ENCODE measurements at places on chromosomes 1 and 21. TPM values are rescaled to one million over a fixed set of nuclear protein-coding genes. Genes with fewer than 3 reads are reported as not detected.

- DNase-seq, result peak; percentile 44
Observed at GRCh38 chr1:89670163-89670562, 37.2 kb downstream of the LRRC8C start.

DNA sequence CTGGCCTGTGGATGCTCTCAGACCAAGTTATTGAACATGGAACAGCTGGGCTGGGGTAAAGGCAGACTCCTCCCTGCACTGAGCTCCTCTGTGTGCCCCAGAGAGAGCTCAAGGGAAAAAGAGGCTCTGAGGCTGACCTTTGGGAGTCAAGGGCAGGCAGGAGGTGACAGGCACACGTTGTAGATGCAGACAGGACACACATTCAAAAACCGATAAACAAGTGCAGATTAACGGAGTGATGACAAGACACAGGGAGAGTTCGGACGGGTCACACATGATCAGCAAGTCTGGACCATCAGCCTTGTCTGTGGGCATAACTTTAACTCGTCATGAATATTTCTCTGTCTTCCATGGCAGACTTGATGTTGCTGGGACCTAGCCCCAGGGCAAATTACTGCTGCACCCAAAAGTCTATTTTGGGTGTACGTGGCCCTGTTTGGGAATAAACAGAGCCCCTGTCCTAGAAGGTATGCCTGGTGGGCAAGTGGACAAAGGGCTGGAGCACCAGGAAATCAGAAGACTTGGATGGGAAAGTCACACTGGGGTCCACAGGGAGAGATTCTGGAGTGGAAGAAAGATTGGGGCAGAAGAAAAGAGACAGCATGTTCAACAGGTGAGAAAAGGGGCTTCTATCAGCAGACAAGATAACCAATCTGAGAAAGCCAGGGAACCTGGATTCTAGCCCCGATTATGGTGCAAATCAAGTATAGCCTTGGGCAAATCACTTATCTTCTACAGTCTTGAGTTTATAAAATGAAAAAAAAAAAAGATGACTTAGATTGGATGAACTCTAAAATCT is 74.9 kb downstream of the PLXNA2 start:
- no peak for DNase-seq

DNA sequence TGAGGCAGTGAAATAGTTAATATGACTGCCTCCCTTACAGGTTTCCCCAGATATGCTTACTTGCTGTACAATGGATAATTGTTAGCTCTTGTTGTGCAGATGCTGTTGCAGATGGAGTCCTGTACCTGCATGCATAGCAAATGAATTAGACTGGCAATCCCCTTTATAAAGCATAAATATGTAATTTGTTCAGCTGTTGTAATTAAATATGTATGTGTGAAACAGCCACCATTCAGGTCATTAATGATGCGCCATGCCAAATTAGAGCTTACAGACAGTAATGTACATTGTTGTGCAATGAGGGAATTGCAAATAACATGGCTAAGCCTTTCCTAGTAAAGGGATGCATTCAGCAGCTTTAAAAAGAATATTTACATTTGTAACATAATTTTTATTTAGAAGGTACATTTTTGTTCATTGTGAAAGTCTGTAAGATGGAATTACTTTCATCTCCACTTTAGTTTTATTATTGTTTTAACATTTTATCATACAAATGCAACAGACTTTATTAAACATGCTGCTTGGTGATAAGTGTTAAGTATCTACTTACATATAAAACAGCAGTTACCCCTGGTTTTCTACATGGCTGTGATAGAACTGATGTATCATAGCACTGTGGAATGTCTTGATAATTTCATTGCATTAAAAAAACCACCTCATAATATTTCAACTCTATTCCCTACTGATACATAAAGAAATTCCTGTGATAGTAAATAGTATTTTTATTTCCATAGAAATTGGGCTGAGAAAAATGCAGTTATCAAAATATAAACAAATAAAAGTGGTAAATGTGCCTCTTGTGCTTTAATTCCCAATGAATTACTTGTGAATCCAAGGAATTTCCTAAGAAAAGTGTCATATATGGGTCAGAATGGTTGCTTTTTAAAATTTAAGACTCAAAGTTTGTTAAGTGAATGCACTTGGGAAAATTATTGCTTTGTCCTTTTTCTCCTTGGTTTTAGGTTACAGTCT is 99.0 kb downstream of the NFIA start:
- DNase-seq, result no peak

The IFI44L gene
- 2.9 TPM for polyA plus RNA-seq

- DNase-seq, result no peak
Observed at GRCh38 chr21:44555200-44555875, 3.3 kb downstream of the KRTAP10-3 start.

The DNAI4 gene
- 4.9 TPM for polyA plus RNA-seq

- peak; percentile 32 for DNase-seq
Observed at GRCh38 chr1:180237869-180238476, 7.9 kb downstream of the LHX4 start.

GRCh38 chr21:36245649-36246048 is 74.3 kb upstream of the MORC3 start:
- DNase-seq, result no peak

The TNN gene
- polyA plus RNA-seq, result 4.0 TPM

- DNase-seq, result no peak
Observed at GRCh38 chr1:30878016-30878415, 30.5 kb downstream of the SDC3 start.

The OR2M7 gene
- not detected for polyA plus RNA-seq

GRCh38 chr1:70528590-70529333 is 117.7 kb downstream of the CTH start:
- DNase-seq, result peak; percentile 34

- peak; percentile 13 for DNase-seq
Observed at GRCh38 chr1:151720974-151721787, at the start of gene RIIAD1. Gene RIIAD1 (plus strand): TSS chr1:151721522. CDS start chr1:151721537, 15 bp downstream.

GRCh38 chr1:234855851-234856250 is 245.9 kb upstream of the IRF2BP2 start:
- no peak for DNase-seq

DNA sequence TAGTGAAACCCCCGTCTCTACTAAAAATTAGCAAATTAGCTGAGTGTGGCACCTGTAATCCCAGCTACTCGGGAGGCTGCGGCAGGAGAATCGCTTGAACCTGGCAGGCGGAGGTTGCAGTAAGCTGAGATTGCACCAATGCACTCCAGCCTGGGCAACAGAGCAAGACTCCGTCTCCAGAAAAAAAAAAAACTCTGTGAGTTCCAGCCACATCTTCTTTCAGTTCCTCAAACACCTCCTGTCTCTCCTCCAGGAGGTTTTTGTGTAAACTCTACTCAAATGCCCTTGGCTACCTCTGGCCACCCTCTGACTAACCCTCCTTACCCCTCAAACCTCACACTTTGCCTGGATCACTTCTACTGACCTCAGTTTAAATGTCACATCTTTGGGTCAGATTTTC is 38.1 kb downstream of the RCSD1 start:
- DNase-seq, result no peak

The PYHIN1 gene
- polyA plus RNA-seq, result 0.10 TPM

GRCh38 chr1:3956527-3957170 is 56.6 kb upstream of the C1orf174 start:
- no peak for DNase-seq

DNA sequence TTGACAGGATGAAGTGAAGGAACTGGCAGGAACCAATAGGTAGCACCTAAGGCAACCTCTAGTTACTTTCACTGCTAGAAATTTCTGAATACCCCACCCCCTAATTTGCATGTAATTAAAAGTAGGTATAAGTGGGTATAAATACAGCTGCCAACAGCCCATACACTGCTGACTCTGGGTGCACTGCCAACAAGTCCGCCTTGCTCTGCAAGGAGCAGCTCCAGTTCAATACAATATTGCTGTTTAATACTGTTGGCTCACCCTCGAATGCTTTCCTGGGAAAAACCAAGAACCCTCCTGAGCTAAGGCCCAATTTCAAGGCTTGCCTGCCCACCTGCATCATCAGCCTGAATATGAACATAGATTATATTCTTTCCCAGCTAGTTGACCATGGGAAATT is 981.9 kb downstream of the ADGRL2 start:
- DNase-seq, result no peak

GRCh38 chr1:8133657-8134430 is 107.7 kb upstream of the ERRFI1 start:
- DNase-seq, result peak; percentile 78

DNA sequence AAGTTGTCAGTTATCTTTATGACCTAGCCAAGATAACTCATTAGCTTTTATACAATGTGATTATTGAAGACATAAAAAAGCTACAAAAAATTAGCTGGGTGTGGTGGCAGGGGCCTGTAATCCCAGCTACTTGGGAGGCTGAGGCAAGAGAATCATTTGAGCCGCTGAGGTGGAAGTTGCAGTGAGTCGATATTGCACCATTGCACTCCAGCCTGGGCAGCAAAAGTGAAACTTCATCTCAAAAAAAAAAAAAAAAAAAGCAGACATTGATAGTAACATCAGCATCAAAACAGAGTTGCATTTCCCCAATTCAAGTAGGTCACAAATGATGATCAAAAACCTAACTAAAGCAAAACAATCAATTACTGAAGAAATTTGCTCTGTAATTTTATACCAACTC is 191.4 kb downstream of the PTGER3 start:
- DNase-seq, result no peak

GRCh38 chr1:156081180-156081916 is 917 bp downstream of the MEX3A start:
- no peak for DNase-seq

DNA sequence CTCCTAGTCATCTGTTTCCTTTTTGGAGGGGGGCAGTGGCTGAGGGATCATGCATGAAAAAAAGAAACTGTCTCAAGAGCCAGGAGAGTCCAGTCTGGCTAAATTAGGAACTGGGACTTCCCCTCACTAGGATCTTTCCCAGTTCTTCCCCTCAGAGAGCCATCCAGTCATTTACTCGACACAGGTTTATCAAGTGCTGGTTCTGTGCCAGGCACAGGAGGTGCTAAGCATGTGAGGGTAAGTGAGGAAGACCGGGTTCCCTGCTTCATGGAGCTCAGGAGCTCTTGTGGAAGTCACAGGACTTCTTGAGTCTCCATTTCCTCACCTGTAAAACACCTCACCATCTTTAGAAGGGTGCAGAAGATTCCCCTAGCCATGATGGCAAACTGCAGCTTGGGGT is 8.6 kb upstream of the NUAK2 start:
- no peak for DNase-seq

The HNRNPCL1 gene
- not detected for polyA plus RNA-seq

- no peak for DNase-seq
Observed at GRCh38 chr1:234838182-234838581, 228.2 kb upstream of the IRF2BP2 start.

The CACNA1S gene
- polyA plus RNA-seq, result 38.5 TPM

DNA sequence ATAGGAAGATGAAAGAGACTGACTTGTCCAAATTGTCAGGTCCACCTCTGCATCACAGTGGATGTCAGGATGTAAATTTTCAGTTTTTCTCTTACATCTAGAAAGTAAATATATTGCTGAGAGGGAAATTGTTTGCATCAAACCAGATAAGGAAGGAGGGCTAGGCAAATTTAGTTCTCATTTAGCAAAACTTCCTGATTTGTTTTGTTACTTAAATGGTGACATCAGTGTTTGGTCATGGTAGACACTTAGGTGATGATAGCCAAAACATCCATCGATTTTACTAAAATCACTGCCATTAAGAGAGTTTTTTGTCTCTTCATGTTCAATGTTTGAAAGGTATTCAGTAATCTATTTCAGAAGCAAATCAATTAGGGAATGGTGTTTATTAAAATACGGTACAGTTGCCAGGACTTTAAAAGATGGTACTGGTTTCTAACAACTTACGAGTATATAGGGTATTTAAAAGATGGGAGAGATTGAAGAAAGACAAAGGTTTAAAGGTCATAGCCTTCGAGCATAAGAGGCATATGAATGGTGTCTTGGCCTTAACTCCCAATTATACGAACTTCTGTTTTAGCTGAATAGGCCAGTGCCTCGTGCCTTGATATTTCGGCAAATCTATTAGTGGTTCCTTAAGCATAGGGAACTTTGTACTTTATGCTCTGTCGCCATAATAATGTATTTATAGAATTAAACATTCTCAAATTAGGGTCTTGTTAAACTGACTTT is 3.0 kb downstream of the IER5 start:
- no peak for DNase-seq

- DNase-seq, result no peak
Observed at GRCh38 chr1:154880671-154881070, 10.6 kb upstream of the KCNN3 start.

The CYYR1 gene
- polyA plus RNA-seq, result 20.7 TPM

GRCh38 chr1:81542196-81542595 is 258.5 kb upstream of the ADGRL2 start:
- no peak for DNase-seq

DNA sequence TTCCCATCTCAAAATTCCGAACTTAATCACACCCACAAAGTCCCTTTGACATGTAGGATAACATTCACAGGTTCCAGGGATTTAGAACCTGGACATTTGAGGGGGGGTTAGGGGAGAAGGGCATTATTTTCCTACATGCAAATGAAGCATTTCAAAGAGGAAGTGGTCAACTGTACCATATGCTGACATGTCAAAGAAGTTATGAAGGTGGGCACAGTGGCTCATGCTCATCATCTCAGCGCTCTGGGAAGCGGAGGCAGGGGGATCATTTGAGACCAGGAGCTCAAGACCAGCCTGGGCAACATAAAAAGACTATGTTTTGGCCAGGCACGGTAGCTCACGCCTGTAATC is 35.7 kb downstream of the PTP4A2 start:
- no peak for DNase-seq

GRCh38 chr1:4269330-4269729 is 369.3 kb upstream of the C1orf174 start:
- DNase-seq, result no peak

- no peak for DNase-seq
Observed at GRCh38 chr1:204799630-204800029, 71.0 kb upstream of the NFASC start.

DNA sequence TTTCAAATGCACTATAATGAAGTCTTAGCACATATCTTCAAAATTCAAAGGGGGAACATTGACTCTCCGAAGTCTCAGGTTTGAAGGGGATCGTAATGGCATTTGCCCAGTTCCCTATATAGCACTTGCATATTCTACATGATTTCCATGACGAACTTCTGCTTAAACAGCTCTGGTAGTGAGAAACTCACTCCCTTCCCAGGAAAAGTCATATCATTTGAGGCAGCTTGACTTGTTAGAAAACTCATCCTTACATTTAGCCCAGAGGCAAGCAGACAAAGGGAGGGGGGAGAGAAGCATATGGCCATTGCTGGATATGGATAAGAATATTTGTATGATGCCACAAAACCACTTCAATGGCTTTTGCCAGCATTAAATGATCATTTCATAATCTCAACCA is 27.0 kb upstream of the TTLL7 start:
- no peak for DNase-seq

DNA sequence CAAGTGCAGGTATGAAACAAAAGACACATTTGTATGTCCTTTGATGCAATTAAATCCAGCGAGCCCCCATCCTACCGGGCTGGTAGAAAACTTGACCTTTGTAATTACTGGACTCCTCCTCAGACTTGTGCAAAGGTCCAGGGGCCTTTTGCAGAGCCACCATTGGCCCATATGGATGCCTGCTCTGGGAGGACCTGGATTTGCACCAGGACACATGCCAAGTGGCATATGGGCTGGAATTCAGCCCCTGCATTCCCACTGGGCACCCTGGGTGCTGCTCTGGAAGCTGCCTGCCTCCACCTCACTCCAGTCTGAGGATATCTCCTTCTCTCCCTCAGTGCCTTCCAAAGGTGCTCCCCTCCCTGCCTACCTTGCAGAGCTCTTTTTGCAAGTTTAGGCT is 36.0 kb downstream of the LACTBL1 start:
- DNase-seq, result no peak

GRCh38 chr1:232057217-232057895 is 430.8 kb downstream of the DISC1 start:
- DNase-seq, result no peak

The SUSD4 gene
- 3.0 TPM for polyA plus RNA-seq

Measured in muscle of back (tissue), 13 donors.